ENCODE measurements at places on chromosomes 6 and 20. TPM values are rescaled to one million over a fixed set of nuclear protein-coding genes. Genes with fewer than 3 reads are reported as not detected.

DNA sequence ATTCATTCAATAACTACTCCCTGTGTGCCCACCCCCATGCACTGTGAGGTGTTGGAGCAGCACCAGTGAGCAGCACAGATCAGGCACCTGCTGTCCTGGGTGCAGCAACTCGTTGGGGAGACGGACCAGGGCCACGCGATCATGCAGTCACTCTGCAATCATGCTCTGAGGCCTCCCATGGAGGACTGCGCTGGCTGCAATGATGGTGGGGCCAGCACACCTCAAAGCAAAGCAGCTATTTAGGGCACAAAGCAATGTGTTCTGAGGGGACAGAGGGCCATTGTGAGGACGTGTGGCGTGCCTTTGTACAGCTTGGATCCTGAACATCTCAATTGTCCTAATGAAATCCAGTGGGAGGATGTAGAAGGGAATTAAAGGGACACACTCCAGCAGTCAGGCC, 41.0 kb upstream of the MPC1 start:
- H3K27me3 ChIP-seq: no peaks in the 10 kb centered on the region
- DNase-seq: no peak
- H3K36me3 ChIP-seq: no peaks in the 10 kb centered on the region
- H3K4me1 ChIP-seq: peaks cover 10% of the 10 kb centered on the region

- no peaks in the 10 kb centered on the region for H3K36me3 ChIP-seq
- peaks cover 3% of the 10 kb centered on the region for H3K4me1 ChIP-seq
- H3K27me3 ChIP-seq: no peaks in the 10 kb centered on the region
- no peak overlapping the region for H3K4me3 ChIP-seq
Observed at GRCh38 chr6:1137849-1138248, 174.0 kb upstream of the FOXQ1 start.

- peaks cover 21% of the 10 kb centered on the region for H3K36me3 ChIP-seq
- H3K4me1 ChIP-seq: no peaks in the 10 kb centered on the region
Observed at GRCh38 chr6:148548749-148549140, 198.1 kb upstream of the UST start.

DNA sequence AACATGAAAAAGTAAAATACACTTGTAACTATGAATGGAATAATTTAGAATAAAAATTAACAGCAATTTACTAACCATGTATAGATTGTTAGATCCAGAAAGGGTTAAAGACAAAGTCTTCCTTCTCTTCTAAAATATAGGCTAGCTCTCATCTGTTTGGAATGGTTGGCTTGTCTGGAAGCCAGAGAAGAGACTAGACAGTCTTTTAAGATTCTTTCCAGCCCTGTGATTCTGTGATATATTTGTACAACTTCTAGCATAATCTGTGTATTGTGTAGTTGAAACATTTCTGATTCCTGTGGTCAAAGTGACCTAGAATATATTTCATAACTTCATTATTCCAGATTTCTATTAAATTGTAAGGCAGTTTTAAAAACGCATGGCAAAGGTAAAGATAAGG, 196.6 kb downstream of the UST start:
- H3K4me1 ChIP-seq: no peaks in the 10 kb centered on the region
- no peak overlapping the region for H3K4me3 ChIP-seq
- H3K36me3 ChIP-seq: no peaks in the 10 kb centered on the region
- no peak overlapping the region for H3K27ac ChIP-seq

DNA sequence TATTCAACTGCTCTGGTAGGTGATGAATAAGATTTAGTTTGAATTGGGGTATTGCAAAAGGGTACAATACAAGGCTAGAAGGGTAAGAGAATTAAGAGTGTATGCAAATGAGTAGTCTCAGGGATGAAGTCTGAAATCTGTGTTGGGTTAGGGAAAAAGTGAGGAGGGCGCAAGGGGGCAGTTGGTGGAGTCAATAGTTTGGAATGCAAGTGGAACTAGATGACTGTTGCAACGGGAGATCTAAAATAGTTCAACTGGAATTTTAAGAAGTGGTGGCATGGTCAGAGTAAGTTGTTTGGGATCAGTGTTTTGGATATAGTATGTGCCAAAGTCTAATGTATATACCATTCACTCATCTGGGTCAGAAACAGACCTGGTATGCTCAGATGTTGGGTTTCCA, 329.6 kb downstream of the GJA1 start:
- no peak overlapping the region for H3K27ac ChIP-seq
- no peaks in the 10 kb centered on the region for H3K27me3 ChIP-seq
- no peak for DNase-seq

GRCh38 chr20:20480126-20480525, 112.2 kb downstream of the INSM1 start:
- no peaks in the 10 kb centered on the region for H3K27me3 ChIP-seq
- peaks cover 9% of the 10 kb centered on the region for H3K36me3 ChIP-seq
- H3K27ac ChIP-seq: no peak overlapping the region
- H3K4me1 ChIP-seq: peaks cover 27% of the 10 kb centered on the region

GRCh38 chr6:74170118-74170517, 474.1 kb downstream of the CD109 start:
- no peaks in the 10 kb centered on the region for H3K27me3 ChIP-seq
- no peak overlapping the region for H3K4me3 ChIP-seq
- no peak for DNase-seq

BAK1 gene
- total RNA-seq: 4.4 TPM

SLC18B1 gene
- 5.6 TPM for total RNA-seq

MAP1LC3A gene
- total RNA-seq: 4.9 TPM

C6orf120 gene
- total RNA-seq: 23.6 TPM
